ENCODE measurements at places on chromosomes 4 and X.

DNA sequence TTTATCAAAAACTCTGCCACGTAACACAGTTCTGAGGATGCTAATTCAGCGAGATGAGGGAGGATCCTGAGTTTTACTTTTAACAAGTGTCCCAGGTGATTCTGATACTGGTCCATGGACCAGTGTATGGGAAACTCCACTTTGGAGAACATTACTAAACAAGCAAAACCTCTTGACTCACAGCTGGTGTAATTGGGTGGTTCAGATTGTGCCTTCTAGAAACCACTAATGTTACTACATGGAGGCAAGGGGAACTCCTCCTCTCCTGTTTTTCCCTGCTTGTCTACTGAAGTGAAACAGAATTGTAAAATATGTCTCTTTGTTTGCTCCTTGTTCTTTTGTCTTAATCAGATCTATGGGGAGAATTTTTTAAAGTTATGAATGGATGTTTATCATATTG lies 62.6 kb downstream of the FRAS1 start:
- no peak for DNase-seq

- DNase-seq: no peak
These were observed 57.3 kb downstream of the ABCG2 start for GRCh38 chr4:88101165-88101564.

DNA sequence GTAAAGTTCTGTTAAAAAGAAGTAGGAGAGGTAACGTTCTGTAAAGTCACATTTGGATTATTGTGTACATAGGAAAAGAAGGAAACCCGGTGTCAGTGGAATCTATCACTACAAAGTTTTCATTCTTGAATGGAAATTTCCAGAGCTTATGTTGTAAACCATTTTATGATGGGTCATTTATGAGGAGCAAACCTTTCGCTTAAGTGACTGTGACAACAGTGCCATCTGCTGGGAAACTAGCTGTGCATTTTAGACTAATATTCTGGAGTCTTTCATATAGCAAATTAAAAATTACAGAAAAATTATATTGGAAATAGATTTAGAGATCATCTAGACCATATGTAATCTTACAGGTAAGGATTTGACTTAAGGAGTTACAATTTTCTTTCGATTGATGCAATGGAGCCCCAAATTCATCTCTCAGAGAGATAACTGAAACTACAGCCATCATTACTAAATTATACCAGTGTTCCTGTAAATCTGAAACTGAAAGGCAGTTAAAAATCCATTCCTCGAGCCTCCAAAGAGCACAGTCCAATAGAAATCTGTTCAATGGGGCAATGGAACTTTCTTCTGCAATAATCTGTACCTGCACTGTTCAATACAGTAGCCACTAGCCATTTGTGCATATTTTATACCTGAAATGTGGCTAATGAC lies 26.9 kb downstream of the ASB9 start:
- DNase-seq: peak; percentile 13

DNA sequence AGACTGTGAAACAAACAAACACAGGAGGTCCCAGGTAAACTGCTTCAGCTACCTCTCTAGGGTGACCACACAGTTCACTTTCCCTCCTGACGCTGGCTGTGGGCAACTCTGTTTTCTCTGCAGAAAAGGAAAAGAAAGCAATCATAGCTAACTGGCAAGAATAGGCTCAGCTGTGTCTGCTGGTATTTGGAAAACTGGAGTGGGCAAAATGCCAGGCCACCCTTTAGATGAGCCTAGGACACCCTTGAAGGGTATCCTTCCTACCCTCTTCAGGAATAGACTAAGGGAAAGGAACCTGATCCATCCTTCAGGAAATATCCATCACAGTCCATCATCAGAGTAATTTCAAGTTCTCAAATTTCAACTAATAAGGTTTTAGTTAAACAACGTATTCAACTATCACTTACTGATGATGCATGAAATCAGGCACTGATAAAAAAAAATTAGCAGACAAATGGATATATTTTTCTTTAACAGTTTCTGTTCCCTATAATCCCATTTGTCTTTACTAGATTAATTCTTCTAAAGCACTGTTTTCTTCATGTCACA lies 60.9 kb downstream of the CAMK2D start:
- DNase-seq: no peak

- no peak for DNase-seq
These were observed 194.1 kb downstream of the PTTG2 start for GRCh38 chr4:38154252-38154651.

DNA sequence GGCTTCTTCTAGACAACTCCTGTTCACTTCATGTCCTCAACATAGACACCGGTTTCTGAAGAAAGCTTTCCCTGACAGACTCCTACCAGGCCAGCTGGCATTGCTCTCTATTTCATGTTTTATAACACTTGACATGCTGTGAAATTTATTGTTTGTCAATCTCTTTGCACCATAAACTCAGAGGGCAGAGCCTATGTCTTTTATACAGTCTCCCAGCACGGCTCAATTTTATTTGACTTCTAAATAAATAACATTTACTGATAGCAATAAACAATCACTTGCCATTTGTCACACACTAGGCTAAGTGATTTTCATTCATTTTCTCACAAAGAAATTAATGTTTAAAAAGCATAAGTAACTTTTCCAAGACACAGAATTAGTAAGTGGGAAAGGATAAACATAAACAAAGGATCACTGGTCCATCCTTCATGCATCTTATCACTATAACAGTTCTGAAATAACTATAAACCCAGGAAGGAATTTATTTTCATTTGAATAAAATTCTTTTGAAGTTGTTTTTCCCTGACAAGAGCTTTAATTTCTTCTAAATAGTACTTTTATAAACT lies 577.6 kb downstream of the TECRL start:
- DNase-seq: no peak

All from stimulated activated CD4-positive, alpha-beta T cell treated with anti-CD3 and anti-CD28 coated beads, Interleukin-2, amount 100 ng/mL, for 48 hours (primary cell).